Cortex of kidney (tissue), 1 donor: ENCODE measurements at places on chromosomes 12 and 14.

DNA sequence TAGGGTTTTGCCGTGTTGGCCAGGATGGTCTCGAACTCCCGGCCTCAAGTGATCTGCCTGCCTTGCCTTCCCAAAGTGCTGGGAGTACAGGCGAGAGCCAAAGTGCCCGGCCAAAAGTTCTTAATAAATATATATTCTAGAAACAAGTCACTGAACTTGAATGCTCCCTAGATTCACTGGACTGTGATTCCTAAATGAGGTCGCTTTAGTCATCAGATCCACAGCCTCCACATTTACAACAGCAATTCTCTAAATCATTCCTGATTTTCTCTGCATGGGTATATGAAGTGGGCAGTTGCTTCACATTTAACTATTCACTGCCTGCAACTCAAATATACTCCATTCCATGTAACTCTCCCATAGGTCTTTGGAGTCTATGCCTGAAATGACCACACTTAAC lies 813.0 kb downstream of the GALC start:
- no peak for DNase-seq

- no peak for DNase-seq
These were observed 8.8 kb downstream of the KRT80 start for GRCh38 chr12:52182898-52183543.

DNA sequence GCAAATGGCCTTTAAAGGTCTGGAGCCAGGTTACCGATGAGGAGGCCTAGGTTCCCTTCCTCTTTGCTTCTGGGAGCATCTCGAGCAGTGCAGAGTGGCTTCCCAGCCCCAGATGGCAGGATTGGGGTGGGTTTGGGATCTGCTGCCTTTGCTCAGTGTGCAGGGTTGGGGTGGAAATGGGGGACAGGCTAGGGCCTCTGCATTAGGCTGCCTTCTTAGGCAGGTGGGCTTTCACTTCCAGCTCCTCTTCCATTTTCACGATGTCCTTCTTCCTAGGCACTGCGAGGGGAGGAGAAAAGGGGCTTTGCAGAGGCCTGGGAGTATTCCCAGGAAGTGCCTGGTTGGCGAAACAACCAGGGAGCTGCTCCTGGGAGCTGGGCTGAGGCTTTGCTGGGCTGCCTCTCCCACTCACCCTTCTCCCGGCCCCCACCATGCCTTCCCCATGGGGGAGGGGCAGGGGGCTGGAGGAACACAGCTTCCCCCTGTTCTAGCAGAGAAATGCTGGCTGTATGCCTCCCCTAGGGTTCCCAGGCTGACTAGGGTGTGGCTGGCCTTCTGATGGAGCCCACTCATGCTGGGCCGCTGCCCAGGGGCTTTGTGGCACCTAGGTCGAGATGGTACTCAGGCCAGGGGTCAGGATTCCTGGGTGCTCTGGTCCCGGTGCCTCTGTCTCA lies 2.4 kb downstream of the NR4A1 start:
- no peak for DNase-seq

- no peak for DNase-seq
These were observed 171.0 kb upstream of the HIF1A start for GRCh38 chr14:61524211-61524806.

DNA sequence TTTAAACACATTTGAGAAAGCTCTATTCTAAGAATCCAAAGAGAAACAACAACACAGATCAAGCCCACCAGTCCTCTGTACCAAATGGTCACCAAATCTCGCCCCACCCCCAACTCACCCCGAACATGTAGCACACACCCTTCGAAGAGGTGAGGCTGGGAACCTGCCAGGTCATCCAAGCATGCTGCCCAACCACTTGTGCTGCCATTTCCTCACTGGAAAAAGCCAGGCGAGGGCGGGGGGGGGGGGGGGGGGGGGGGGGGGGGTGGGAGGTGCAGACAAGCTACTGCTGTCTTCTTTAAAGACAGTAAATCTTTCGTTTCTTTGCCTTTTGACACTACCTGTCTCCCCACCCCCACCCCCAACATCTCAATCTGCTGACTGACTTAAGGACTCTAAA lies 59.9 kb downstream of the SETD3 start:
- DNase-seq: no peak

GRCh38 chr14:39232554-39233415 lies 930 bp upstream of the MIA2 start:
- no peak for DNase-seq

- no peak for DNase-seq
These were observed 339.7 kb upstream of the FLRT2 start for GRCh38 chr14:85190251-85190650.

GRCh38 chr14:36317650-36318049 lies 2.8 kb downstream of the MBIP start:
- DNase-seq: no peak

GRCh38 chr12:116027551-116027821 lies 250.0 kb downstream of the MED13L start:
- no peak for DNase-seq

DNA sequence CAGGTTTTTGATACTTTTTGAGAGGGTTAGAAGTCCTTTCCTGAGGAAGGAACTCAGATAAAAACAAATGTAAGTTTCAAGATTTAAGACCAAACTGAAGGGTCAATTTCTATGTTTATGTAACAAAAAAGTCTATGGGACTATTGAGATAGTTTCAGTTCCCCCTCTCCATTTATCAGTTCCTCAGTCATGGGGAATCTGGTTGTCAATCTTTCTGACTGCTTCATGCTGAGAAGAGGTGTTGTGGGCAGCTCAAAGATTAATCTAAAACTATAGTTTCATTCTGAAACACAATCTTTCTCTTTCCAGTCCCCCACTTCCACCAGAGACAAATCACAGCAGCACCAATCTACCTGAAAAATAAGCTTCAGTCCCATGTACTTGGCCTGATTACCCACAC lies 93.7 kb downstream of the KCNMB4 start:
- no peak for DNase-seq

DNA sequence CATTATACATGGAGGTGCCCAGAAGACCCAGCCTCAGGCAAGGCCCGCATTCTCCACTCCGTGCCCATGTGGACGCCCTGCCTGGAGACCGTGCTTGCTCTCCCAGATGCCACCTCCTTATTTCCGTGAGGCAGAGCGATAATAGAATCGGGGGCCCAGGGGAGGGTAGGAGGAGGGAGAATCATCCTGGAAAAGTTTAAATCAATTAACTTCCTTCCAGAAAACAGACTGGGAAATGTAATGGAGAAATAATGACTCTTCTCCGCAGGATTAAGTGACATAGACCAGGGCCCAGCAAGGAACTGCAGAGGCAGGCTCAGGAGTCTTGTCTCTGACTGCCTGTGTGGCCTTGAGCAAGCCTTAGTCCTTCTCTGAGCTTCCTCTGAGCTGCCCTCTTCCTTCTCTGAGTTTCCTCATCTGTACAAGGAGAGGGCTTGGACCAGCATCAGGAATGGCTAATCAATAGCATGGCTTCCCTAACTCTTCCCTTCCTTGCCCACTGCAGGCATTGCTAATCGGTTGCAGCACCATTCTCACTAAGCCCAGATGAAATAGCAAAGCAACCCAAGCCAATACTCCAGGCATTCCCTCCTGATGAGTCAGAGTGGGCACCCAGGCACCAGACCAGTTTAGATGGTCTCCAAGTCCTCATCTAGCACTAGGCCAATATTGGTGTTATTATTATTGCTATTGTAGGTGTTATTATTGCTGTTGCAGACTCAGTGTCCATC lies 11.3 kb upstream of the FAM222A start:
- no peak for DNase-seq

DNA sequence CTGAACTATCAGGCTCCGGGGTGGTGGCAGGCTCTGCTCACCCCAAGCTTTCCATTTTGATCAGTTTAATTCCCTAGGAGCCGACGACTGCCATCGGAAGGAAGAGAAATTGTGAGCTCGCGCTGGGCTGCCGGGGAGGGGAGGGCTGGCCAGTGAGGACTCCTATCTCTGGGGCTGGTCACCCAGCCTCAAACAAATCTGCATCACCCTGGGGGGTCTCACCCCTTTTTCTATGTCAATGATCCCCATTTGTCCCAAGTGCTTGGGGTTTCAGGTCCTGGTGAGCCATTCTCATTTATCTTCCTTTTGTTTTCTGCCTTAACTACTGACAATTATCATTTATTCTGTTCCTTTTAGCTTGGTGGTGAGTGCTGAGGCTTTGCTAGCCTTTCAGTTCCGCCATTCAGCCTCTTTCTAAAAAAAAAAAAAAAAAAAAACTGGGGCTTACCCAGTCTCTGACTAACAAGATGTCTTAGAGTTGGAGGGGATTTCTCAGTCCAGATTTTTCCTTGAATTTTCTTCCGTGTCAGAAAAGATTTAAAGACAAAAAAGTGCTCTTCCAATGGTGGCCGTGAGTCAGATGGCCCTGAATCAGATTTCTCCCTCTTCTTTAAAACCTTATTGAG lies 22.8 kb upstream of the USP44 start:
- DNase-seq: no peak

GRCh38 chr12:84638811-84639368 lies 273.7 kb downstream of the SLC6A15 start:
- DNase-seq: no peak

DNA sequence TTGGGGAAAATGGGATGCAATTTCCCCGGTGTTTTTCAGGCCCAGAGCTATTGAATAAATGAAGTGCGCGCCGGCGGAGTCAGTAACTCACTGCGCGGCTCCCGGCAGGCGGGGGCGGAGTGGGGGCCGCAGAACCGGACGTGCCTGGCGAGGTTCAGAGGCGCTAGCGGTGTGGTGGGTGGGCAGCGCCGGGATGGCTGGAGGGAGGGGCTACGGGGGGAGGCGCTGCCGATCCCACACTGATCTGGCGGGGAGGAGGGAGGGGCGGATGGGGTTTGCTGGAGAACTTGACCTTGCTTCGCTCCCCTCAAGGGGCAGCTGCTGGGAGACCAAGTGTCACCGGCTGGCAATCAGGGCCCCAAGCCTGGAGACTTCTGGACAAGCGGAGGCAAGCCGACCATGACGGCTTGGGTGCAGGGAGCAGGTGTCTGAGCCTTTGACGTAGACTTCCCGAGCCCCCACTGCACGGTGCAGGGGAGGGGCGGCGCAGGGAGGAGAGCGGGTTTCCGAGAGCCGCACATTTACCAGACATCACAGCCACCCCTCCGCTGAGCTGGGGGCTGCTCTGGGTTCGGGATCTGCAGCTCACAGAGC lies 174.1 kb upstream of the RTL1 start:
- no peak for DNase-seq

GRCh38 chr14:34093883-34094282 lies 143.0 kb upstream of the EGLN3 start:
- no peak for DNase-seq

GRCh38 chr14:66717561-66718140 lies 209.7 kb downstream of the GPHN start:
- no peak for DNase-seq

- no peak for DNase-seq
These were observed 559 bp upstream of the LMBR1L start for GRCh38 chr12:49111206-49111605.

- no peak for DNase-seq
These were observed 51.3 kb downstream of the SLC6A12 start for GRCh38 chr12:162467-163307.

- DNase-seq: no peak
These were observed 260.5 kb downstream of the RAD51B start for GRCh38 chr14:68079941-68080697.

DNA sequence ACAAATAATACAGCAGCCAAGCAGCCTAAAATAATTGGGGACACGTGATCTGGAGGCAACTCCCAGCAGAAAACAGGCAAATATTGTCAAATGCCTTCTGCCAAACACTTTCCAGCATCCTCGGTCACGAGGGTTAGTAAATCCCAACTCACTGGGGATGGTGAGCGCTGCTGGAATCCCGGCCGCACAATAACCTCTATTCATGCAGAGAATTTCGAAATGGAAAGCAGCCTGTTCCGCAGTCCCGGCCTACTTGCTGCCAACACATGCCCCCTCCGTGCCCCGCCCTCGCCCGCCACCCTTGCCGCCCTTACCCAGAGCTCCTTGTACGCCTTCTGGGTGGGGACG lies 62.2 kb downstream of the RFX4 start:
- no peak for DNase-seq

- DNase-seq: no peak
These were observed 1.8 kb upstream of the ZBTB39 start for GRCh38 chr12:57008178-57008577.

GRCh38 chr14:106518054-106518943 lies 991.9 kb downstream of the TMEM121 start:
- DNase-seq: no peak

- no peak for DNase-seq
These were observed 107.1 kb downstream of the PLEKHA5 start for GRCh38 chr12:19236656-19237055.

DNA sequence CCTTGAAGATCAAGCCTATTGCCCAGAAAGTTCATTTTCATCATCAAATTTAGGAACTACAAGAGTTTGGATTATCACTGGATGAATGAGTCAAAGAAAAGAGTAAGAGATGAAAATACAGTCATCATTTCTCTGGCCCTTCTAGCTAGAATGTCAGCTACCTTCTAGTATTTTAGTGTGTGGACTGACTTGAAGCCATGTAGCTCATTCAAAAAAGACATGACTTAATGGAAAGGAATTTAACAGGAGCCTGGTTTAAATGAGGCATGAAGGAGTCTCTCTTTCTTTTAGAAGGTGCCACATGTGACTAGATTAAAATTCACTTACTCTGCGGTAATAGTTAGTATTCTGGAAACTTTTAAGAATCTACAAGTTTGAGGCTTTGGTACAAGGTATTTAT lies 7.1 kb downstream of the PTHLH start:
- no peak for DNase-seq

- DNase-seq: no peak
These were observed 501.6 kb downstream of the SLC6A15 start for GRCh38 chr12:84411031-84411430.

DNA sequence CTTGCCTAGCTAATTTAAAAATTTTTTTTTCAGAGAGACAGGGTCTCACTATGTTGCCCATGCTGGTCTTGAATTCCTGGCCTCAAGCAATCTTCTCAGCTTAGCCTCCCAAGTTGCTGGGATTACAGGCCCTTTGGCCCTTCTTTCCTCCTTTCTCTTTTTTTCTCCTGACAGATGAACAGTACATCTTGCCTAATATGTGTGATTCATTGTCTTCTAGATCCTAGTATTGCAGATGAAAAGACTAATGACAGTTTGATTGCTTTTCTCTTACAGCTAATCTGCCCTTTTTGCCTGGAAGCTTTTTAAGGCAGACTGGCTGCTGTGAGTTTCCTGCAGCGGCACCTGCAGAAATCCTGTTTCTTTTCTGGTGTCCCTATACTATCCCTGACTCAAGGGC lies 12.0 kb downstream of the DEPDC4 start:
- no peak for DNase-seq

DNA sequence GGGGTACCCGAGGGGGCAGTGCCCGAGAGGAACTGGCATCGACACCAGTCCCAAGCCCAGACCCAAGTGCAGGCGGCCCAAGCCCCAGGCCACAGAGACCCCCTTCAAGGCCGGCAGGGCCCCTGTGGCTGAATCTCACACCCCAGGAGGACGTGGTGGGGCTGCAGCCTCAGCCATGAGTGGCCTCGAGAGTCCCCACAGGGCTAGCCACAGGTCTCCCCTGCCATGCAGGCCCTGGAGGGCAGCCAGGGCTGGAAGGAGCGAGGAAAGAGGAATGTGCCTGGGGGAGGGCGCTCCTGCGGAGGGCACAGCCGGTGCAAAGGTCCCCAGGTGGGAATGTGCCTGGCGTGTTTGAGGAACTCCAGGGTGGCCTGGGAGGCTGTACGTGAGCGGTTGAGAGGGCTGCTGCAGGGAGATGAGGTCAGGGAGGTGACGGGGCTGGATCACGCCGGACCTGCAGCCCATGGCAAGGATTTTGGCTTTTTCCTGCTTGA lies 86.1 kb downstream of the NCOR2 start:
- no peak for DNase-seq

GRCh38 chr12:6788972-6789924 lies at the start of gene CD4:
Gene CD4 (plus strand): TSS chr12:6789528. CDS start chr12:6800139, 10,611 bp downstream.
- DNase-seq: no peak

GRCh38 chr12:103318566-103318965 lies 177.2 kb downstream of the C12orf42 start:
- DNase-seq: no peak
